Femur (tissue), 1 donor: ENCODE measurements at places on chromosomes 1 and 21.
A peak's percentile ranks its signal among the peaks of the same experiment; 100 is the strongest.

DNA sequence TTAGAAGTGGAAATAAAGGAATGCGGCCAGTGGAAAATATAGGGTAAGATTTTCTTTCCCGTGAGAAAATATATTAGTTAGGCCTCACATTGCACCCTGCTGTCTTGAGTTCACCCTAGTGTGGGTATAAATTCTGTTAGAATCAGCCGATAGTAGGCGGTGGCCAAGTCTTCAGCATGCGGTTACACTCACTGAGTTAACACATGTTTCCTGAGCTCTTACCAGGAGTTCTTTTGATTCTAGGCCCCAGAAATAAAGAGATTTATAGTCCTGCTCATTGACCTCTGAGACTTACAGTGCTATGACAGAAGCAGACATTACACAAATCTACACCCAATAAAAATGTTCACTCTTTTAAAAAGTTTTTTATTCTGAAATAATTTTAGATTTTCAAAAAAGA lies 279.3 kb upstream of the LRRC7 start:
- DNase-seq: no peak

DNA sequence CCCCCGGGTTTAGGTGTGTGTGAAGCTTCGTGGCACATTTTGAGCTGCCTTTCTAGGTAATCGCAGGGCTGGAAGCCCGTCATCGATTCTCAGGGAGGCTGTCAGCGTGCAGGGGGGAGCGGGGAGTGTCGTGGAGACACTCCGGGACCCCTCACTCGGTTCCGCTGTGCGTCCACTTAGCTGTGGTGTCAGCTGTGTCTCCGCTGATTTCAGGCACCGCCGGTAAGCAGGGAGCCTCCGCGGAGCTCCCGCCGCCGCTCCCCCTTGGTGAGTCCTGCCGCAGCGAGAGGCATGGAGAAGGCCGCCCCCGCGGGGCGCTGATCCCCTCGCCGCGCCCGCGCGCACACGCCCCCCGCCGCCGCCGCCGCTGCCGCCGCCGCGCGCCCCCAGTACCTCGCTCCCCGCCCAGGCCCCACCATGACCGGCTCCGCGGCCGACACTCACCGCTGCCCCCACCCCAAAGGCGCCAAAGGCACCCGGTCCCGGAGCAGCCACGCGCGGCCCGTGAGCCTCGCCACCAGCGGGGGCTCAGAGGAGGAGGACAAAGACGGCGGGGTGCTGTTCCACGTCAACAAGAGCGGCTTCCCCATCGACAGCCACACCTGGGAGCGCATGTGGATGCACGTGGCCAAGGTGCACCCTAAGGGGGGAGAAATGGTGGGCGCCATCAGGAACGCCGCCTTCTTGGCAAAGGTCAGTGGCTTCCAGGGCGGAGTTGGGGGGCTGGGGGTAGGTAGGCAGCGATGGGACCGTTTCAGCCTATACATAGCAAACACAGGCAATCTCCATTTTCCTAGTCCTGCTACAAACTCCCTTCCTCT lies 995 bp downstream of the VASH2 start:
- peak; percentile 36 for DNase-seq

- no peak for DNase-seq
Measured at GRCh38 chr1:34787461-34788420, 5.1 kb upstream of the GJA4 start.

DNA sequence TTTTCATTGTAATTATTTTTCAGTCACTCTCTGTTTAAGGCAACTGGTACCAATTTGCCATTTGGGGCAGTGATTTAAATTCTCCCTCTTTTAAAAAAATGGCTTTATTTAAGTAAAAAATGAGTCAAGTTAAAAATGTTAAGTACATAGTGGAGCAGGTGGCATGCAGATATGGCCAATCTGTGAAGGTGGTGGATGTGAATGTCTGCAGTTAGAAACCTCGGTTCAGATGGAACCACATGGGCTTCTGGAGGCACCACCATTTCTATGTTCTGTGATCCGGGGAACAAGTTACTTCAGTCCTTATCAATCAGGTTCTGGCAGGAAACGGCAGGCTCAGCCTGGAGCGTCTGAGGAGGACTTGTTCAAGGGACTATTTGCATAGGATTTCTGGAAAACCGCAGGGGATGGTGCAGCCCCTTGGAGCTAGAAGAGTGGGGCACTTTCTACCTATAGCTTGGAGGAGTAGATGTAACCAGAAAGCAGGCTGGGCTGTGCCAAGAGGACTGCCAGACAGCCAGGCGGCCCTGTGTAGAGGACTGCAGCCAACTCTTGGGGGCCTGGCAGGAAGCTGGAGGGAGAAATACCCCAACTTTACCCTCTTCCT lies 12.3 kb downstream of the IGSF21 start:
- no peak for DNase-seq

DNA sequence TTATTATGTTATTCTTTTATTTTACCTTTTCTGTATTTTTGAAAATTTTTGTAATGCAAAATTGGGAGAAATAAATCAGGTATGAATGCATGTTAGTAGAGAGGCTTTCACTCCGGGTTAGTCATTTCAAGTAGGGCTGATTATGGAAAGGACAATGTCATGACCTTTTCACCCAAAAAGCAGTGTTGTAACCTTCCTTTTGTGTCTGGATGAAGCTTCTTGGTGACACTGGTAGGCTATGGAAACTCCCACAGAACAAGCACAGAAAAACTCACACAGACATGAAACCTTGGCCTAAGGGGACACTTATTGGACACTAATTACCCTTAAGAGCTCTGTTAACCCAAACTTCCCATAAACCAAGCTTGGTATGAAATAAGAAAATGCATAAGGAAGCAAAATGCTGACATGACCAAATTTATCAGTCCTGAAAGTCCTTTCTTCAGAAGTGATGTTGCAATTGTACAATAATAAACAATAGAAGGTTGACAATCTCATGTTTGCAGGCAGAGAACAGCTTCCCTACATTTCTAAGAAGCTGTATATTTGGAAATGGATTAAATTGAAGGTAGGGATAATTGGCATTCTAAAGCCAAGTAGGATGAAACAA lies 70.0 kb upstream of the KCNJ15 start:
- no peak for DNase-seq

DNA sequence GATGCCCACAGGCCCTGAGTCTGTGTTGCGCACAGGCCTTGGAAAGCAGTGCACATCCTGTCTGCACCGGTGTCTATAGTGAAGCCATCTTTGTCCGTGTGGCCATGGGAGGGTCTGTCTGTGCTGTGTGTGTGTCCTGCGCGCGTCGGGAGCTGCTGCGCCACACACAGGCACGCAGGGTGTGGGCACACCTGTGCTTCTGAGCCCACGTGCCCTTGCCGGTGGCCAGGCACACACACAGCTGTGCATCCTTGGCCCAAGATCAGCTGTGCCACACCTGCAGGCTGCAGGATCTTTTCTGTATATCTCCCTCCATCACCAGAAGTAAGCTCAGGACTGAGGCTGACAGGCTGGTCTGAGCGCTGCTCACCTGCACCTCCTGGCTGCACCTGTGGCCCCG lies 3.2 kb upstream of the SAMD11 start:
- no peak for DNase-seq

DNA sequence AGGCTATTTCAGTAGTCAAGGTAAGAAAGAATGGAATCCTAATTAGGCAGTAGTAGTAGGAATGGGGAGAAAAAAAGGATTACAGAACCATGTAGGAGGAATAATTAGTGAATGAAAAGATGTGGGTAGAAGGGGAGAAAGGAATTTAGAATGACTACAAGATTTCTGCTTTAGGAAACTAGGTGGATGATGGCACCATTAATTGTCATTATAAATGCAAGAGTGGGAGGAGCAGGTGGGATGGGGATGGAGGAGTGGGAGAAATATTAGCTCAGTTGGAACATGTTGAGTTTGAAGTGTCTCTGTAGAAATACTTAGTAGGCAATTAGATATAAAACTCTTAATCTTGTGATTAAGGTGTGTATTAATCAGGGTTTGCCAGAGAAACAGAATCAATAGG lies 50.0 kb upstream of the C21orf91 start:
- DNase-seq: no peak

GRCh38 chr1:222127526-222128152 lies 385.8 kb upstream of the DUSP10 start:
- no peak for DNase-seq

DNA sequence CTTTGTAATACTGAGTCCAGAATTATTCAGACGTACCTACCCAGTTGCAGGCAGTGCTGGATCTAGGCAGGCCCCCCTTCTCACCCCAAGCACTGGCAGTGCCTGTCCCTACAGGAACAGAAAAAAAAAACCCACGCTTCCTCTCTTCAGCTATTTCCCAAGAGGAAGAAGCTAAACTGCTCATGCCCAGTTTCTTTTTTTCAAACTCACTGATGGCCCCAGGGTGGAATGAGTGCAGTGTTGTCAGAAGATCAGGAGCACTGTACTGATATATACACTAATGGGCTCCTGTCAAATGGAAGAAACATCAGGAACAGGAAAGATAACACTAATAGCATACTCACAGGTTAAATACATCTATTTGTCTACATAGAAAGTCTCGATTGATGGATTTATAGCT lies 28.2 kb upstream of the DOCK7 start:
- DNase-seq: no peak

DNA sequence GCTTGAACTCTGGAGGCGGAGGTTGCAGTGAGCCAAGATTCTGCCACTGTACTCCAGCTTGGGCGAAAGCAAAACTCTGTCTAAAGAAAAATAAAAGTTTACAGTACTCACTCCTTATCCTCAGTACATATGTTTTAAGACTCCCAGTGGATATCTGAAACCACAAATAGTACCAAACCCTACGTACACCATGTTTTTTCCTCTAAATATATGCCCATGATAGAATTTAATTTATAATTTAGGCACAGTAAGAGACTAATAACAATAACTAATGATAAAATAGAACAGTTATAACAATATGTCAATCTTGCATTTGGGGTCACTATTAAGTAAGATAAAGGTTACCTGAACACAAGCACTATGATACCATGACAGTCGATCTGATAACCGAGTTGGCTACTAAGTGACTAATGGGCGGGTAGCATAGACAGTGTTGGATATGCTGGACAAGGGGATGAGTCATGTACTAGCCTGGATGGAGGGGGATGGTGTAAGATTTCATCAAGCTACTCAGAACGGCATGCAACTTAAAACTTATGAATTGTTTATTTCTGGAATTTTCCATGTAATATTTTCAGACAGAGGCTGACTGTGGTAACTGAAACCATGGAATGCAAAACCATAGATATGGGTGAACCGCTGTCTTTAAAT lies 43.7 kb downstream of the ST7L start:
- no peak for DNase-seq

DNA sequence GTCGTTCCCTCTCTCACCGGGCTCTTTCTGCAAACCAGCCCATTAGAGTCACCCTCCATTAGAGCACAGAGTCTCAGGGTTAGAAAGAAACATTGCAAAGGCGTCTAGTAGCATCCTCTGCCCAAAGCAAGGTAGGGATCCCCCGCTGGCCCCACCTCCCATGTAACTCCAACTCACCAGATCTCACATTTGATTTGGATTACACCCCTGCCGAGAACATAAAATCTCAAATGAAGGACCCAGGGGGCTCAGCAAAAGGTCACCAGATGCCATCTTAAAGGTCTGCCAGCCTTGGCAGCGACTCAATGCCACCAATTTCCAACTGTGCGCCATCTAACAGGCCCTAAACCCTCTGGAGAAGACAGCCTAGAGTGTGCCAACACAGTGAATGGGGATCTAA lies 14.1 kb downstream of the C1orf87 start:
- no peak for DNase-seq

DNA sequence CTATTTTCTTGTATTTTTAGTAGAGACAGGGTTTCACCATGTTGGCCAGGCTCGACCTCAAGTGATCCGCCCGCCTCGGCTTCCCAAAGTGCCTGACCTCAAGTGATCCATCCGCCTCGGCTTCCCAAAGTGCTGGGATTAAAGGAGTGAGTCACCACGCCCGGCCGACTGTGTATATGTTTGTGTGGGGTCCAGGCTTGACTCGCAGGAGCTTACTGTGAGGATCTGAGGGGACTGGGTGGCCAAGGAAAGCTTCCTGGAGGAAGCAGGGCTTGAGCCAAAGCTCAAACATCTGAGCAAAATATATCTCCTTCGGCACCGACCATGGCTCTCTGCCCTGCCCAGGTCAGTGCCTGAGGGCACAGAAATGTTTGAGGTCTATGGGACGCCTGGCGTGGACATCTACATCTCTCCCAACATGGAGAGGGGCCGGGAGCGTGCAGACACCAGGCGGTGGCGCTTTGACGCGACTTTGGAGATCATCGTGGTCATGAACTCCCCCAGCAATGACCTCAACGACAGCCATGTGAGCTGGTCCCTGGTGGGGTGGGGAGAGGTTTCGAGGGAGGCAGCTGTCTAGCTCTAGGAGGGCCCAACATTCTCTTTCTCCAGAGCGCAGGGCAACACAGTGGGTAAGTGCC lies 10.5 kb downstream of the PADI3 start:
- no peak for DNase-seq

- no peak for DNase-seq
Measured at GRCh38 chr1:71698186-71698585, 584.2 kb downstream of the NEGR1 start.

- DNase-seq: no peak
Measured at GRCh38 chr1:155177192-155177917, 3.7 kb downstream of the TRIM46 start.

DNA sequence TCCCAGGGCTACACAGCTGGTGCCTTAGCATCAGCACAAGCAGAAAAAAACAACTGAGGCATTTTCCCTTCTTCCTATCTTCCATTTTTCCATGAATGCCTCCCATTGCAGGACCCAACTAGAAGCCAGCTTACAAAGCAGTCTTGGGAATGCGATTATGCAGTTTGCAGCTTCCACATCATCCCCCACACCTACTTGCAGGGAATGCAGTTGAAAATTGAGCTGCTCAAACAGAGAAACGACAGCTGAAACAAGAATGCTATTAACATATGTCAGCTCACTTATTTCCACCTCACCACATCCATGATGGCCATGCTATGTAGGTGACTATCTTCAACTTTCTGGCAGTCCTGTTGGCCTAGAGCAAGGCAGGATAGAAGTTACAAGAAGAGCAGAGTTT lies 150.6 kb upstream of the KCTD3 start:
- DNase-seq: no peak

- DNase-seq: no peak
Measured at GRCh38 chr1:233089251-233089650, 138.8 kb downstream of the NTPCR start.

DNA sequence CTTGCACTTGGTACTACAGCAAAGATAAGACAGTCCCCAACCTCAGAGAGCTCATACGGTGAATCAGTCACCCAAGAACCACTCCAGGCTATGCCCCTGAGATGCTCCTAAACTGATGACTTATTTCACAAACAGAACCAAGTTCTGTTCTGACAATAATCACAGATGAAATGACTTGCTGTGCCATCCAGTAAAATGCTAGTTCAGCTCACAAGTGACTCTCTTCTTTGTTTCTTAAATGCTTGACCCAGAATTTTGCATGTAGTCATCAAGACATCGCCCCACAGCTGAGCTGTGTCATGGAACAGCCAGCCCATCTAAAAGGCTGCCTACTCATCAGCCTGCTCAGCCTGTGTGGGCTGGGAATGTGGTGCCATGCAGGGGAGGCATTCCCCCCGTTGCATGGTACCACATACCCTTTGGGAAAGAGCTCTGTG lies 6.1 kb upstream of the SLC19A2 start:
- DNase-seq: no peak

DNA sequence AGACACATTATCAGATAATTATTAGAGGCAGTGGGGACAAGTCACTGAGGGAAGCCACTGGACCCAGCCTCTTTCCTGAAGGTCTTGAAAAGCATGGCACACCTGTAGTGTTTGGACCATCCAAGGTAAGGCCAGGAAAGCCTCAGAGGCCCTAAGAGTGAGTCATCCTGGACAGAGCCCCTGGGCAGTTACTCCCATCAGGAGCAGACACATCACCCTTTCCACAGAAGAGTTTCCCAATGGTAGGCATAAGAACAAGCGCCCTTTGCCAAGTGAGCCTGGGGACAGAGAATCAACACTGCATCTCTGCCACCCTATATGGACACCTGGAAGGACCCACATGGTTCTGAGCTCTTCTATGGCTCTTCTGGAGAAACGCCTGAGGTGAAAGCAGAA lies 136.0 kb downstream of the PLXNA2 start:
- no peak for DNase-seq
